Astrocyte (in vitro differentiated cells and primary cell): ENCODE measurements at places on chromosomes 7 and 10.

GRCh38 chr10:1050554-1050953 lies 1.6 kb upstream of the IDI1 start:
- peak overlapping the region; percentile 97 for H3K27ac ChIP-seq
- peaks cover 20% of the 10 kb centered on the region for H3K4me1 ChIP-seq
- H3K27me3 ChIP-seq = no peaks in the 10 kb centered on the region
- peaks cover 9% of the 10 kb centered on the region for H3K36me3 ChIP-seq

GRCh38 chr7:18421297-18422002 lies 74.1 kb upstream of the HDAC9 start:
- H3K36me3 ChIP-seq = no peaks in the 10 kb centered on the region
- H3K27me3 ChIP-seq = no peaks in the 10 kb centered on the region
- H3K4me1 ChIP-seq = peaks cover 5% of the 10 kb centered on the region
- peak; percentile 12 for DNase-seq
- H3K27ac ChIP-seq = no peak overlapping the region
- no peak overlapping the region for H3K4me3 ChIP-seq

GRCh38 chr10:33193057-33193700 lies 141.3 kb downstream of the NRP1 start:
- peak overlapping the region; percentile 43 for H3K27ac ChIP-seq
- peak; percentile 77 for DNase-seq
- peaks cover 46% of the 10 kb centered on the region for H3K4me1 ChIP-seq
- H3K36me3 ChIP-seq = peaks cover 16% of the 10 kb centered on the region
- H3K27me3 ChIP-seq = no peaks in the 10 kb centered on the region

- peak overlapping the region; percentile 93 for H3K4me3 ChIP-seq
- no peaks in the 10 kb centered on the region for H3K27me3 ChIP-seq
- no peak for DNase-seq
Measured at GRCh38 chr7:87875151-87876039, 765 bp downstream of the SLC25A40 start.

DNA sequence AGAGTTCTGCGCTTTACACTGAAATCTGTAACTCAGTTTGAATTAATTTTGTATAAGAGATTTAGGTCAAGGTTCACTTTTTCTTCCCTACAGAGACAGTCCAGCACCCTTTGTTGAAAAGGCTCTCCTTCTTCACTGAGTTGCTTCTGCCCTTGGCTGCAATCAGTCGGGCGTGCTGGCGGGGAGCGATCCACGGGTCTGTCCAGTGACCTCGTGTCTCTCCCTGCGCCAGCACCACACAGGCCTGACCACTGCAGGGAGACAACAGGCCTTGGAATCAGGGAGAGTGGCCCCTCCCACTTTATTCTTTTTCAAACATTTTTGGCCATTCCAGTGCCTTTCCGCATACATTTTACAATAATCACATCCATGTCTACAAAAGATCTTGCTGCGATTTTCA lies 66.9 kb downstream of the AMZ1 start:
- H3K27me3 ChIP-seq = no peaks in the 10 kb centered on the region
- H3K4me1 ChIP-seq = peaks cover 19% of the 10 kb centered on the region
- no peak for DNase-seq
- H3K36me3 ChIP-seq = no peaks in the 10 kb centered on the region

- no peak overlapping the region for H3K27ac ChIP-seq
- H3K4me3 ChIP-seq = no peak overlapping the region
- H3K4me1 ChIP-seq = no peaks in the 10 kb centered on the region
- no peak for DNase-seq
- H3K36me3 ChIP-seq = no peaks in the 10 kb centered on the region
Measured at GRCh38 chr10:3033925-3034324, 33.4 kb upstream of the PFKP start.

DNA sequence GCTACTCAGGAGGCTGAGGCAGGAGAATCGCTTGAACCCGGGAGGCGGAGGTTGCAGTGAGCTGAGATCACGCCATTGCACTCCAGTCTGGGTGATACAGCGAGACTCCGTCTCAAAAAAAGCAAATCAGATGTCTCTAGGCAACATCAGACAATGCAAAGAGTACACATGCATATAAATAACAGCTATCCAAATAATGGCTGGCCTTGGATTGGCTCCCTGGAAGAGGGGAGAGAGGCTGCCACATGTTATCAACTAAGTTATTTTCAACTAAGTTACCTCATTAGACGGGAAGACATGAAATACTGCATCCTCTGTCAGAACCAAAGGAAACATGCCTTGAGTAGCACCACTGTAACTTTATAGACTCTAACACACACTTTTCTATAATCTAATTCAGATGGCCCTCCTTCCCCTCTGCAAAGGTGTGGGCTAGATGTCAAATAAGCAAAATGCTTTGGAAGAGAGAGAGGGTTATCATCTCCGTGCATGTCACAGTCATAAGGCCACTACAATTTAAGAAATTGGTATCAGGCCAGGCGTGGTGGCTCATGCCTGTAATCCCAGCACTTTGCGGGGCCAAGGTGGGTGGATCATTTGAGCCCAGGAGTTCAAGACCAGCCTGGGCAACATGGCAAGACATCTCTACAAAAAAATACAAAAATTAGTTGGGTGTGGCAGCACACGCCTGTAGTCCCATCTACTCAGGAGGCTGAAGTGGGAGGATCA lies 22.5 kb upstream of the SPOCK2 start:
- DNase-seq = no peak
- H3K36me3 ChIP-seq = no peaks in the 10 kb centered on the region
- no peaks in the 10 kb centered on the region for H3K4me1 ChIP-seq
- H3K4me3 ChIP-seq = no peak overlapping the region

DNA sequence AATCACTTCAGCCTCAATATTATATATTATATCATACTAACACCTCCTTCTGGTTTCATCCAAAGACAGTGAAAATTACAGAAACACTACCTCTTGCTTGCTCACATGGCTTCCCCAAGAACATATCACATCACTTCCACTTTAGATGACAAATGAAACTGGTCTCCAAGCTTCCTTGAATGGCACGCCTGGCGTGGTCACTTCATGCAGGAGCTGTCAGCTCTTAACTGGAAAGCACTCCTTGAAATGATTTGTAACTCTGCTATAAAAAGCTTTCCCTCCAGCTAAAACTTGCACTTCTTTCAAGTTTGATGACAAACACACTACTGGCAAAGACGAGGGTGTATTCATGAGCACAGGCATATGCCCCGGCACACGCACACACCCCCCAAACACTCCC lies 84.1 kb upstream of the INHBA start:
- no peak overlapping the region for H3K27ac ChIP-seq
- no peak for DNase-seq
- H3K4me3 ChIP-seq = no peak overlapping the region
- no peaks in the 10 kb centered on the region for H3K27me3 ChIP-seq
